ENCODE measurements at places on chromosomes 5 and 9.

DNA sequence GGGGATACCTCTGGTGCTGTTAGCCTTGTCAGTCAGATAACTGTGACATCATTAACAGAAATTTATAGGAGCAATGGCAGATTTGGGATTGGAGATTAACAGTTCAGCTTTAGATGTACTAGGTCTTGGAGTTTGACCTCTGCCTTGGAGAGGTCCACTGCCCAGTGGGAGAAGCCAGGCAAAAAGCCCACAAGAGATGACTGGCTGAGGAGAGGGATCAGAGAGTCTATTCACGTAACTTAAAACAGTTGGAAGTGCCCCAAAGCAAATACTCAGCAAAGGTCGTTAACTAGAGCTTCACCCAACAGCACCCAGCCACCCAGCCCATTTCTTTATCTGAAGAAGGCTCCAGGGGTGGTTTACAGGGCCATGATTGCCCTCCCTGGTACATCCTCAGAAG, 232.7 kb upstream of the PPP1R2B start:
- no peak for DNase-seq

- DNase-seq: no peak
Observed at GRCh38 chr5:53008751-53009150, 19.6 kb downstream of the ITGA2 start.

DNA sequence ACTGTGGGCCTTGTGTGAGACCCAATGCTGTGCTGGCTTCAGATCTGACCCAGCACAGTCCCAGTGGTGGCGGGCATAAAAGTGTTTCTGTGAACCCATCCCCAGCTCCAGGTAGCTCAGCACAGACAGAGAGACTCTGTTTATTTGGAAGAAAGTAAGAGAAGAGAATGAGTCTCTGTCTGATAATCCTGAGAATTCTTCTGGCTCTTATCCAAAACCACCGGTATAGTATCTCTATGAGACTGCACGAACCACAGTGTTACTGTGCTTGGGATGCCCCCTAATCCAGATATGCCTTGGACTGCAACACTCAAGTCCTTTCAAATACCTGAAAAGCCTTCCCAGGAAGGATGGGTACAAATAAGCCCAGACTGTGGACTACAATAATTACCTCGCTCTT, 1660.8 kb upstream of the ACO1 start:
- DNase-seq: no peak

DNA sequence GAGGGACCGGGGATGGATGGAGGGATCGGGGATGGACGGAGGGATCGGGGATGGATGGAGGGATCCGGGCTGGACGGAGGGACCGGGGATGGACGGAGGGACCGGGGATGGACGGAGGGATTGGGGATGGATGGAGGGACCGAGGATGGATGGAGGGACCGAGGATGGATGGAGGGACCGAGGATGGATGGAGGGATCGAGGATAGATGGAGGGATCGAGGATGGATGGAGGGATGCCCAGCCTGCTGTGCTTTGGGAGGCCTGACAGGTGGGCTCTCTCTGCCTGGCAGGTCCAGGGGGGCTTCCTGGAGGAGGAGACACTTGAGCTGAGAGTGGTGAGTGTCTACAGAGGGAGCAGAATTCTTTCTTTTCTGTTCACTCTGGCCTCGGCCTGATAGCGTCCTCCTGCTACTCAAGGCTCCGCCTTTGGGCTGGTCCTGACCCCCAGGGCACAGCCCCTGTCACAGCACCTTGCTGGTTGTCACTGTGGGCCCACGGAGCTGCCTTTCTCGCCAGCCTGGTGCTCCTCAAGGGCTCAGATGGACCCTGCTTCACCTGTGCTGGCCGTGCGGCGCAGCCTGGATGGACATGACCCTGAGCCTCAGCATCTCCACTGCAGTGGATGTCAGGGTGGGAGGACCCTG, 42.2 kb upstream of the RNF130 start:
- DNase-seq: no peak

Data from Jurkat, Clone E6-1 (cell line).